Pulmonary artery endothelial cell (primary cell): ENCODE measurements at places on chromosomes 2 and 18.

DNA sequence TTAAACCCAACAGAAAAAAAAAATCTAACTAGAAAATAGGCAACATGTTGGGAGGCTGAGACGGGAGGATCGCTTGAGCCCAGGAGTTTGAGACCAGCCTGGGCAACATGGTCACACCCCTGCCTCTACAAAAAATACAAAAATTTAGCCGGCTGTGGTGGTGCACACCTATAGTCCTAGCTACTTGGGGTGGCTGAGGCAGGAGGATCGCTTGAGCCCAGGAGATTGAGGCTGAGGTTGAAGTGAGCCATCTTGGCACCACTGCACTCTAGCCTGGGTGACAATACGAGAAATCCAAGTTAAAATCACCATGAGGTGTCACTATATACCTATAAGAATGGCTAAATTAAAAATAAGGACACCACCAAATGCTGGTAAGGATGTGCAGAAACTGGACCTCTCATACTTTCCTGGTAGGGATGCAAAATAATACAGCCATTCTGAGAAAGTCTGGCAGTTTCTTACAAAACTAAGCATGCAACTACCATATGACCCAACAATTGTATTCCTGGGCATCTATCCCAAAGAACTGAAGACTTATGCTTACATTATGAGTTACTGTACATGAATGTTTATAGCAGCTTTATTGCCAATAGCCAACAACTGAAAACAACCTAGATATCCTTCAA, 2.2 kb downstream of the SEPTIN10 start:
- DNase-seq: no peak

DNA sequence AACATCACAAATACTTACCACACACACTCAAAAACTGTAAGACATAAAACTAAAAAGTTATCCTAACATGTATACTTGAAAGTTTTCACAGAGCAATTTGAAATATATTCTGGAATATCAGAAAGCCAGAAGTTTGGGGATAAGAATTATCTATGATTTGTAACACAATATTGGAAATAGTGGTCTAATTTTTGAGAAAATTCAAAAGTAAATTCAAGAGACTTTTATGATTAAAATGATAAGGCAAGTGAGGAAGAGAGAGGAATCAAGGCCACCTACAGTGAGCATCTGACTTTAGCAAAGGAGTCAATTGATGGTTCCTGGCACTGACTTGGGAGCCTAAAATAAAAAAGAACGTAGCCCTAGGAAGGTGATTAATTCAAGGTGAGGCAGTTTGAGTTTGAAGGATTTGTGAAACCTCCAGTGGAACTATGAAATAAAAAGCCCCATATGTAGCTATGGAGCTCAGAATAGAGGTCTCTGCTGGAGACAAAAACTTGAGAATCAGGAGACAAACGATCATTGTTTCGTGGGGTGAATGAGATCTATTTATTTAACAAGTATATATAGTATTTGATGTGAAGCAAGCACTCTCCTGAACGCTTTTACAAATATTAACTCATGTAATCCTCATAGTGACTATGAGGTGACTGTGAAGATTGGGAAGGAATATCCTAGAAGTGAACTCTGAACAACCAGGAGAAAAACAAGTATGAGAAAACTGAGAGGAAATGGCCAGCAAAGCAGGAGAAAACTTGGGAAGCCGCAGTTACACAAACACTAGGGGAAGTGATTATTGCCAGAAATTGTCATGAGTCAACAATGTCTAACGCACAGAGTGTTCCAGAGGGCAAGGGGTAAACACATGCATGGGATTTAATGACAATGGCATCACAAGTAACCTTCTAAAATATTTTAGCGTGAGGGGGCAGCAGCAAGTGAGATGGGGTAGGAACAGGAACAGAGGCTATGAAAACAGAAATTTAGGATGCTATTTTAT, 12.8 kb downstream of the TFPI start:
- peak; percentile 88 for DNase-seq

DNA sequence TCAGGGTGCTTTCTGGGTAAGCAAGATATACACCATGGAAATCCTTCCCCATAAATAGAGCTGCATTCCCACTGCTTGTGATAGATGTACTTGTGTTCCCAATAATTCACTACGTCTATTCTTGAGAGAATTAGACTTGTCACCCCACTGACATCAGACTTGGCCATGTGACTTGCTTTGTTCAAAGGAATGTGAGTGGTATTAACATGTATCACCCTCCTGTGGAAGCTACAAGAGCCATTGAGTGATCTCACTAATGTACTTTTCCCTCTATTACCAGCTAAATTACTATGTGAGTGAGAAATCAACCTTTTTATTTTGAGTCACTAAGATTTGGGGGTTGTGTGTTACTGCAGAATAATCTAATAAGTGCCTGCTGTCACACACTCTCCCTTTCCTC, 176.0 kb downstream of the CCDC178 start:
- DNase-seq: no peak

DNA sequence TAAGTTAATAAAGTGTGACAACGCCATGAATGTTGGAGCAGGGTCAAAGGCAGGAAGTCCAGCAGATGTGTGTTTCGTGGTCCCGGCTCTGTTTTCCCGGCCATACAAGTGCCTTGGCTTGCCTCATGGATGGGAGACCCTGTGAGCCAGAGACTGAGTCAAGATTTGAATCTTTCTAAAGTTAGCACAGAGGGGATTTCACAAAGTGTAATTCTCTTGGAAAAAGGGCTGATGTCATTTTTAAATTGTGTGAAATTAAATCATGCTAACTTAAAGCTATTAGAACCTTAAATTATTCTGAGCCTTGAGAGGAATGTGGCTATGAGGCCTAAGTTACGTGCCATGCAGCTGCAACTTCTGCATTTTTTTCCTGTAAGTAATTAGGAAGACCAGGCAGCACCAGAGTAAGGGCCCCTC, 38.3 kb upstream of the RALBP1 start:
- no peak for DNase-seq
